GM23248 (cell line): ENCODE measurements at places on chromosomes 2 and 18.

- no peak overlapping the region for H3K4me3 ChIP-seq
- no peaks in the 10 kb centered on the region for H3K27me3 ChIP-seq
- no peak overlapping the region for H3K27ac ChIP-seq
- H3K36me3 ChIP-seq: peaks cover 17% of the 10 kb centered on the region; the same call in 1 of the 2 replicates
These were observed 137.6 kb downstream of the WDSUB1 start for GRCh38 chr2:159148901-159149300.

GRCh38 chr2:107091163-107091864 is 205.3 kb upstream of the ST6GAL2 start:
- no peaks in the 10 kb centered on the region for H3K4me1 ChIP-seq
- no peak for DNase-seq
- no peak overlapping the region for H3K27ac ChIP-seq
- H3K36me3 ChIP-seq: no peaks in the 10 kb centered on the region
- no peaks in the 10 kb centered on the region for H3K27me3 ChIP-seq

DNA sequence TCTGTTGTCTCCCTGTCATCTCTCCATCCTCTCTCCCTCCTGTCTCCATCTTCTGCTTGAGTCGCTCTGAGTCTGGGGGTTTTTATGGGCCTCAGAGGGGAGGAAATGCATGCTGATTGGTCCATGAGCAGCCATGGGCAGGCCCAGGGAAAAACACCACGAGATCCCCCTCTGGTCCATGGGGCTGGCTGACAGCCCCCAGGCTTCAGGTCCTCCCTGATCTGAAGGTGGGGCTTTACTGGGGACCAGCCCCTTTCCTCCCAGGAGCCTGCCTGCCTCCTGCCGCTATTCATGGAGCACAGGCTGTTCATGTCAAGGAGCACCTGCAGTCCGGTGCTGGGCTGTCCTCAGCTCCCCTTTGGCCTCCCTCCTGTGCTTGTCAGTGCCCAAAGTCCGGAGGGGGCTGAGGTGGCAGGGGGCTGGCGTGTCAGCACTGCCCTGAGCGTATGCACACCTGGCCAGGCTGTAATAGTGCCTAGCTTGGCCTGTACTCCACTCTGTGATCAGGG is 59.6 kb upstream of the DLX2 start:
- peaks cover 6% of the 10 kb centered on the region; the same call in 1 of the 2 replicates for H3K27me3 ChIP-seq
- H3K27ac ChIP-seq: no peak overlapping the region
- no peaks in the 10 kb centered on the region for H3K4me1 ChIP-seq
- no peak for DNase-seq
- H3K36me3 ChIP-seq: no peaks in the 10 kb centered on the region
- no peak overlapping the region for H3K4me3 ChIP-seq

DNA sequence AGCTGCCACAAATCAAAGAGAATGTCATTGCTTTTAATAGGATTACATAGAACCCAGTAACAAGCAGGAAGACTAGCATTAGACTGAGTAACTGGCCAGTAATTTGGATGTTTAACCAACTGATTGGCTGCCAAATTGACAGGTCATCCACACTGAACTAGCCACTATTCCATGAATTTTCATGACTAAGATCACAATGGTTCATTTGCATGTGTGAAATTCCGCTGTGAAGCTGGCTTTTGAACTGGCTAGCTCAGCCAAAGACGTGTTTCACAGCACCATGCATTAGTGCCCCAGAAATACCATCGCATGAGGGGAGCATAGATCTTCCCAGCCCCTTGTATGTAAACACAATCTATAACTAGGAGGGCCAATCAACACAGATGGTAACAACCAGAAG is 649.8 kb downstream of the ARHGAP15 start:
- no peaks in the 10 kb centered on the region for H3K36me3 ChIP-seq
- H3K4me3 ChIP-seq: no peak overlapping the region
- no peaks in the 10 kb centered on the region for H3K27me3 ChIP-seq
- DNase-seq: peak; percentile 71
- no peak overlapping the region for H3K27ac ChIP-seq
